ENCODE measurements at places on chromosomes 2 and 18.

- no peak for DNase-seq
Observed at GRCh38 chr2:197628043-197628500, 47.3 kb downstream of the RFTN2 start.

DNA sequence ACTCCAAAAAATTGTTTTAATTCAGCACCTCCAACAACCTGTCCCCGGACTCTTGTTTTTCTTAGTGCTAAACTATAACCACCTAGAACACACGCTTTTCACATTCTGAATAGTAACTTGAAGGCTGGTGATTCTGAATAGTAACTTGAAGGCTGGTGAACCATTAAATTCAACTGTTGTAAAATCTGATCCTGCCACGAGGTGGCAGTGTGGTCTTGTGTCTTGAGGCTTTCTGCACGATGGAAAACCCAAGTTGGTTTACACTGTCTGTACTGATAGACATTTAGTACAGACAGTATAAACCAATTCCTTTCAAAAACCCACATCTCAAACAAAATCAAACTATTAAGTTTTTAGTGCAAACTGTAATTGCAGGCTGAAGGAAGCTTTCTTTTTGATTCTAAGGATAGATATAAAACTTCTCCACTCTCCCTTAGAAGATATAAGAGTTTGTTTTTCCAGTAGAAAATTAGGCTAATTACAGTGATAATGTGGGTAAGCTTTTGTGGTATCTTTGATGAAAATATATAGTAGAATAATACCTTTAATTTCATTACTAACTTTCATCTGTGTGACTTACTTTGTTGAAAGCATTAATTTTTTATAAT lies 57.6 kb downstream of the VAPA start:
- peak; percentile 67 for DNase-seq

GRCh38 chr2:10301941-10302478 lies 694 bp upstream of the HPCAL1 start:
- no peak for DNase-seq

- DNase-seq: no peak
Observed at GRCh38 chr2:237585590-237586221, 4.8 kb downstream of the RAB17 start.

DNA sequence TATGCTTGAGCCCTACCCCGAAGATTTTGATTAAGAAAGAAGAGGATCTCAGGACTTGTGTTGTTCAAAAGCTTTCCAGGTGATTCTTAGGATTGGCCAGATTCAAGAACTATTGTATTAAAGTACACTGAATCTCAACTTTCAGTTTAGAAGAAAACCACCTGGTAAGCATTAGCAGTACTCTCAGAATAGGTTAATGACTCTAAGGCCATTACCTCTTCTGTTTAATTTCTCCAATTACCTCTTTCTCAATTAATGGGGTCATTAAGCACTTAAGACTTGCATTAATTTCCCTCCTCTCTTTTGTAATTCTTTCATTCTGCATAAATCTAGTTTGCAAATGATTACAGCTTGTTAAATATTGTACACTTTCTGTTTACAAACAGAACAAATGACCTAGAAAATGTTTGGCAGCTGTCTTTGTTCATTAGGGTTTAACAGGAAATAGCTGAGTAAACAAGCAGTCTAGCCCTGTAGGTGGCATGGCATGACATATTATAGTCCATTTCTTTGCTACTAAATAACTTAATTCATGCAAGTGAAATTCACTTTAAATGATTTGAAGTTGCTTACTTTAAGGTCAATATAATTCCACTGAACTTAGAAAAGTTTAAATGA lies 20.4 kb upstream of the TDRD15 start:
- DNase-seq: no peak

DNA sequence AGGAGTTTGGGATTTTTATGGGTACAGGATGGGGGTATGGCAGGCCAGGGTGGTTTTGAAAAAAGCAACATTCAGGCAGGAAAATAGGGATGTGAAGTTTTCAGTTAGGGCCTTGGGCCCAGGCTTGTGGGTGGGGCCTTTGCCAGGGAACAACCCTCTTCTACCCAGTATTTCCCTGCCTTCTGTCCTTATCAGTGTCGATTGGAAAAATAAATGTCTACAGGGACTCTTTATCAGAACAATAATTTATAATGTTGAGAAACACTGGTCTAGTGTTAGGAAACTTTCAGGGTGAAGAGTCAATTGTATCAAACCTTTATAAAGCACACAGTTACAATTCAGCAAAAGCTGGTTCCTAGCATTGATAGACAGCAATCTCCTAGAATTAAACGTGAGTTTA lies 214.1 kb upstream of the NABP1 start:
- DNase-seq: no peak

GRCh38 chr2:101733257-101733993 lies 35.9 kb downstream of the MAP4K4 start:
- no peak for DNase-seq

- no peak for DNase-seq
Observed at GRCh38 chr2:77602771-77603170, 80.6 kb upstream of the LRRTM4 start.

DNA sequence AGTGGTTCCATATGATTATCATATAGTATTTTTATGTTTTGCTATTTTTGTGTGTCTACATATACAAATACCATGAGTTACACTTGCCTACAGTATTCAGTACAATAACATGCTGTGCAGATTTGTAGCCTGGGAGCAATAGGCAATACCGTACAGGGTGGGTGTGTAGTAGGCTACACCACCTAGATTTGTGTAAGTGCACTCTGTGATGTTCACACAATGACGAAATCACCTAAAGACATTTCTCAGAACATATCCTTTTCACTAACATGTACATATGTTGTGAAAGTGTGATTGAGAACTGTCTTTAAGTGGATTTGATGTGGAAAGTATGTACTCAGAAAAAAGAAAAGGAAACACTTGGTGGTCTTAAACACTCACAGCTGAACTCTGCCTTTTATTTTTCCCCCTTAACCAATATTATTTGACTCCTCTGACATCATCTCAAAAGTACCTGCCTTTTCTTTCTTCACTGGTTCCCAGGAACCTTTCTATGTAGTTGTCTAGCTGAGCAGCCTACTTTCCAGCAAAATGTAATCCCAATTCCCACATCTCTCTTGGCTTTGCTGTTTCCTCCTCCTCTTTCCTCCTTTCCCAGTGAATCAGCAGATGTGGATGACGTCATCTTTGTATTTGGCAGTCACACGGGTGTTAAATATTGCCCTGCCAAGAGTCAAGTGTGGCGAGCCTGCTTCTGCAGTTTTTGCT lies 47.7 kb downstream of the OSBPL6 start:
- peak; percentile 91 for DNase-seq

GRCh38 chr2:101132202-101132601 lies 19.0 kb downstream of the TBC1D8 start:
- no peak for DNase-seq
